Esophagus squamous epithelium (tissue), 5 donors: ENCODE measurements at places on chromosomes 1 and 21. TPM values are rescaled to one million over a fixed set of nuclear protein-coding genes. Genes with fewer than 3 reads are reported as not detected.

The SMG7 gene
- total RNA-seq, result 38.8 TPM

The KCNT2 gene
- 2.3 TPM for total RNA-seq

GRCh38 chr1:4171480-4172450 lies 271.7 kb upstream of the C1orf174 start:
- no peak for DNase-seq

- no peak for DNase-seq
Observed at GRCh38 chr1:99673315-99673714, 27.4 kb downstream of the PALMD start.

GRCh38 chr1:7500381-7501083 lies 270.6 kb upstream of the VAMP3 start:
- no peak for DNase-seq

The PEA15 gene
- 60.0 TPM for total RNA-seq

- DNase-seq, result no peak
Observed at GRCh38 chr21:46116776-46117585, 19.1 kb downstream of the COL6A2 start.

The PDIK1L gene
- 6.2 TPM for total RNA-seq

DNA sequence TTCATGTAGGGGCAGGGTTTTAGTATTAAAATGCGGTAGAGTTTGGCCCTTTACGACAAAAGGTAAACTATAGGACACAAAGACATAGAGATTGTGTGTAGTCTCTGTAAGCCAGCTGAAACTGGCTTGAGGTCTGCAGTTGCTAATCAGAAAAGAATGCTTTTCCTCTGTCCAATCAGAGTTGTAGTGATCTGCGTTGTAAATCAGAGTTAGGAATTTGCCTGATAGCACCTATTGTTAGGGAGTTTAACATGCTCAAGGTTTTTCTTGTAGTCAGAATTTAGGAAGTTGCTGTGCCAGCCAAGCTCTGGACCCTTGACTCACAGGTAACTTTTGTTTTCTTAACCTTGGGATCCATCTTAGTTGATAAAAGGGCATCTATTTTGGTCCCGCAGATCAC lies 61.2 kb upstream of the VTCN1 start:
- DNase-seq, result no peak
